ENCODE measurements at places on chromosomes 3 and 15.
A peak's percentile ranks its signal among the peaks of the same experiment; 100 is the strongest.

- no peak for DNase-seq
Measured at GRCh38 chr3:32062950-32063582, 43.4 kb upstream of the GPD1L start.

DNA sequence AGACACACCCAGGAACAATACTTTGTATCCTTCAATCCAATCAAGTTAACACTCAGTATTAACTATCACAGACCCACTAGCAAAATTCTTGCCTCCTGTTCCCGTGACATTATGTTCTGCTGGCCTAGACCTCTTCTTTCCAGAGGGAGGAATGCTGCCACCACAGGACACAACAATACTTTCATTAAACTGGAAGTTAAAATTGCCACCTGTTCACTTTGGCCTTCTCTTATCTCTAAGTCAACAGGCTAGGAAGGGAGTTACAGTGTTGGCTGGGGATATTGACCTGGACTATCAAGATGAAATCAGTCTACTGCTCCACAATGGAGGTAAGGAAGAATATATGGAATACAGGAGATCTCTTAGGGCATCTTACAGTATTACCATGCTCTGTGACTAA lies 1000.4 kb upstream of the GBE1 start:
- DNase-seq: no peak

DNA sequence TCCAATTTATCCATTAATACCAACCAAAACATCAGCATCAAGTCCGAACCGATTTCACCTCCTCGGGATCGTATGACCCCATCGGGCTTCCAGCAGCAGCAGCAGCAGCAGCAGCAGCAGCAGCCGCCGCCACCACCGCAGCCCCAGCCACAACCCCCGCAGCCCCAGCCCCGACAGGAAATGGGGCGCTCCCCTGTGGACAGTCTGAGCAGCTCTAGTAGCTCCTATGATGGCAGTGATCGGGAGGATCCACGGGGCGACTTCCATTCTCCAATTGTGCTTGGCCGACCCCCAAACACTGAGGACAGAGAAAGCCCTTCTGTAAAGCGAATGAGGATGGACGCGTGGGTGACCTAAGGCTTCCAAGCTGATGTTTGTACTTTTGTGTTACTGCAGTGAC lies 20.8 kb downstream of the LYSMD4 start:
- DNase-seq: no peak

DNA sequence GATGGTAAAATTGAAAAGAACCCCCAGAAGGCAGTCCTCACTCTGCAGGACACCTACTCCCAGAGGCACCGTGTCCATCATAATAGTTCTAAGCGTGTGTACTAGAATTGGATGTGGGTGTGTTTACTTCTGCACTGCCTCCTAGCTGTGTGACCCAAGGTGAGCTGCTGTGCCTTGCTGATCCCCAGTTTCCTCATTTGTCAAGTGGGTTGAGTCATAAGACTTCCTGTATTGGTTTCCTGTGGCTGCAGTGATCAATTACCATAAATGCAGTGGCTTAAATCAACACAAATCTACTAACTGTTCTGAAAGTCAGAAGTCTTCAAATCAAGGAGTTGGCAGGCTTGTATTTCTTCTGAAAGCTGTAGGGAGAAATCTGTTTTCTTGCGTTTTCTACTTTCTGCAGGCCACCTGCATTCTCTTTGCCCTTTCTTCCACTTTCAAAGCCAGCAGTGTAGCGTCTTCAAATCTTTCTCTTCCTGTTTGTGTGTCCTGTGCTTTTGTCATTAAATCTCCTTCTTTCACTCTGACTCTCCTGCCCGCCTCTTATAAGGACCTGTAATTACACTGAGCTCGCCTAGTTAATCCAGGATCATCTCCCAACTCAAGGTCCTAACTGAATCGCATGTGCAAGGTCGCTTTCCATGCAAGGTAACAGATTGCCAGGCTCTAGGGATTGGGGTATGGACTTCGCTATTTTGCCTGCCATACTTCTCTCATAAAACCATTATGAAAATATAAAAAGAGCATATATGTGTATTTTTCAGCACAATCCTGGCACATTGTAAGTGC lies 59.0 kb downstream of the RORA start:
- DNase-seq: no peak

GRCh38 chr3:156646958-156647357 lies 27.4 kb upstream of the TIPARP start:
- no peak for DNase-seq

- DNase-seq: no peak
Measured at GRCh38 chr3:185931777-185932612, 5.8 kb downstream of the TRA2B start.

- DNase-seq: no peak
Measured at GRCh38 chr15:74835312-74835823, 7.6 kb downstream of the ULK3 start.

DNA sequence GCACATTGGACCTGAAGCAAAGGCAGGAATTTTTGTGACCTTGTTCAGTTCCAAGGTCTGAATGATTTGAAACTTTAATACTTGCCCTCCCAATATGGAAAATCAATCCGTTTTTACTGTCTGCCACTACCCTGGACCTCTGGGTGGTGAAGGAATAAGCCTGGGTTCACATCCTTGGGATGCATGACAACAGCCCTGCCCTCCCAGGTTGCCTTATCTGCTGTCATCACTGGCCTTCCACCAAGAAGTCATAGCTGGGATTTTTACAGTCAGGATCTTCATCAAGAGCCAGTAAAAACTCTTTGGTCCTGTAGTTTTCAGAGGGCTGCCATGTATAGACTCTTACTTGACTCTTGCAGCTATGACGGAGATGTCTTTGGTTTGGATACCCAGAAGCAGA lies 128.6 kb downstream of the MYLK start:
- no peak for DNase-seq

DNA sequence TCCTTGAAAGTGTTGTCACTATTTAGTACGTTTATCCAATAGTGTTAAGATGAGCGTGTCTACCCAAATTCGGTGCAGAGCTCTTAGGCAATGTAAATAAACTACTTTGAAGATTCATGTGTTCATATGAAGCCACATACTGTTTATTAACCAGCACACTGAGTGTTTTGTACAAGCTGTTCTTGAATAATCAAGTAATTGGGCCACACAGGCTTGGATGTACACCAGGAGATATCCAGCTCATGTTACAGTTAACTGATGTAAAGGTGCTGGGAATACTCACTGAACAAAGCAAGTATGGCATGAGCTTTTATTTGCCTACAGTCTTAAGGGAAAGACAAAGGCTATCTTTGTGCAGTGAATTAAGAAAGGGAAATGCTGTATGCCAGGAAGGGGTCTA lies 632 bp upstream of the DHX36 start:
- DNase-seq: no peak

GRCh38 chr3:129732200-129732876 lies 125.9 kb upstream of the PLXND1 start:
- no peak for DNase-seq

- DNase-seq: no peak
Measured at GRCh38 chr15:81901319-81901718, 144.5 kb downstream of the MEX3B start.

DNA sequence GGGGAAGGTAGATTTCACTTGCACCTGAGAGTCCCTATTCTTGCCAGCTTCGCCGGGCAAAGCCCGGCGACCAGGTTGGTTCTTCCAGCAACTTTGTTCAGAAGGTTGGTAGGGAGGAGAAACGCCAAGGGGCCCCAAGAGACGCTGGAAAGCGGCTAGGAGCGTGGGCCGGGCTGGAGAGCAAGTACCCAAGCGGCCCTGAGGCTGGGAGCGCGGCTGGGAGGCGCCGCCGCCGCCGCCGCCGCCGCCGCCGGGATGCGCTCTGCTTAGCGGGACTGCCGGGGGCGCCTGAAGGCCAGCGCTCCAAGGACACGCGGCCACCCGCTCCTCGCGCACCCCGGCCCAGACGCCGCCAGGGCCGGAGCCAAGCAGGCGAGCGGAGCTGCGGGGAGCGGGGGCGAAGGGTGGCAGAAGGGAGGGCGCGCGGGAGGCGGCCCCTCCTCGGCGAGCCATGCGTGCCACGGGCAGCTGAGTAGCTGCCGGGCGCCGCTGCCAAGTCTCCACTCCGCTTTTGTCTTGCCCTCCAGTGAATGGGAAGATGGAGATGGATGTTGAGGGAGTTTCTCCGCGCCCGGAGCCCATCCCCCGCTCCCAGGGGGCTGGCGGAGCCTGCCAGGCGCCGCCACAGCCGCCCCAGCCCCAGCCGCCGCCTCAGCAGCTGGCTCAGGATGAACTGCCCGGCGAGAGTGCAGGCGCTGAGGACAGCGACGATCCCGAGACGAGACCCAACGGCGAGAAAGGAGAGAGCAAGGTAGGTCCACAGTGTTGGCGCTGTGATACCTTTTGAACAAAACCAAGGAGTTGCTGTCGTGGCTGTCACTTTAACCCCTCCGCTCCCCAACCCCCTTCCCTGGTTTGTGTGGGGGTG lies 227.4 kb upstream of the AZI2 start:
- no peak for DNase-seq

GRCh38 chr3:126517291-126517951 lies at the start of gene UROC1:
UROC1 (minus strand) TSS chr3:126517773; CDS start chr3:126517719, 54 bp downstream.
- no peak for DNase-seq

- no peak for DNase-seq
Measured at GRCh38 chr3:184059424-184059823, 6.6 kb downstream of the HTR3C start.

- DNase-seq: no peak
Measured at GRCh38 chr15:73991260-73991659, 835 bp downstream of the STOML1 start.

GRCh38 chr3:155026999-155027591 lies 53.0 kb upstream of the MME start:
- DNase-seq: no peak

DNA sequence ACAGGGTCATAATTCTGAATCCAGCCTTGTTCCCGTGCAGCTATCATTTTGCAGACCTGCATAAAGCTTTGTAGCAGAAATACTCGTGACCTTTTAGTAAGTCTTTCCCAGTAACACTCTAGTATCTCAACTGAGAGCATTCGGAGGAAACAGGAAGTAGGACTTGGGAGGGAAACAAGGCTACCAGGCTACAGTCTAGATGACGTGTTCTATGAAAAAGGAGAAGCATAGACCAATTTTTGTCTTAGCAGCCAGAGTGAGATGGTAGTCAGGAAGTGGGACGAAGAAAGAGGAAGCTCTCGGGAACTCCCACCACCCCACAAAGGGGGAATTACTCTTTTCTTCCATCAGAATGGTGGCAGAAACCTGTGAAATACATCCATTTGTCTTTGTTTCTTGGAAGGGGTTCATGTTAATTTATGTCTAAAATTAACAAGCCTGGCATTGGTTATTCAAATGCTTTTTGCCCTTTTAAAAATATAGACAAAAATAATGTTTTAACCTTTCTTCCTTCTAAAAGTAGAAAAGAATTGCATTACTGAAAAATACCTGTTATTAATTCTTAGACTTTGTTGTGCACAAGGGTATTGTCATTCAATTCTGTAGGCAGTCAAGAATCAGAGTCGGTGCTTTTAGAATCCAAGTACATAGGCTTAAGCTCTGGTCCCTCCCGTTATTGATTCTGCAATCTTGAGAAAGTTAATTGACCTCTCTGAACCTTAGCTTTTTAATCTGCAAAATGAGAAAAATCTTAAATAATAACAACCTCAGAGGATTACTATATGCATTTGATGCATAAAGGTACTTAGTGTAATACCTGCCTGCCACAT lies 1.6 kb upstream of the SUCNR1 start:
- DNase-seq: no peak

DNA sequence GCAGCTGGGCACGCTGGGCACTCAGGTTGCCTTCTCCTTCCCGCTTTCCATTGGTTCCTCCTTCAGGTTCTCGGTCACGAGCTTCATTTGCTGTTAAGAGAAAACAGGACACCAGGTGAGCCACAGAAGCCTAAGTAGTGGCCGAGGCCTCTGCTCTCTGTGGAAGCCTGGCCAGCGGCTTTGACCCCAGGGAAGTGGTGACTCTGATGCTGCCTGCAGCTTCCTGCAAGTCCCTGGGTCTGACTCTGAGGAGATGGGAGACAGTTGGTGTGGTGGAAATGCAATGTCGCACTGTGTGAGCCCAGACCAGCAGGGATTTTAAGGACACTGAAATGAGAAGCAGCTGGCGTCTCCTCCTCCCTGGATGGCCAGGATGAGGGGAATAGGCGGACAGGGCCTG lies 80.5 kb downstream of the SNRK start:
- DNase-seq: no peak

DNA sequence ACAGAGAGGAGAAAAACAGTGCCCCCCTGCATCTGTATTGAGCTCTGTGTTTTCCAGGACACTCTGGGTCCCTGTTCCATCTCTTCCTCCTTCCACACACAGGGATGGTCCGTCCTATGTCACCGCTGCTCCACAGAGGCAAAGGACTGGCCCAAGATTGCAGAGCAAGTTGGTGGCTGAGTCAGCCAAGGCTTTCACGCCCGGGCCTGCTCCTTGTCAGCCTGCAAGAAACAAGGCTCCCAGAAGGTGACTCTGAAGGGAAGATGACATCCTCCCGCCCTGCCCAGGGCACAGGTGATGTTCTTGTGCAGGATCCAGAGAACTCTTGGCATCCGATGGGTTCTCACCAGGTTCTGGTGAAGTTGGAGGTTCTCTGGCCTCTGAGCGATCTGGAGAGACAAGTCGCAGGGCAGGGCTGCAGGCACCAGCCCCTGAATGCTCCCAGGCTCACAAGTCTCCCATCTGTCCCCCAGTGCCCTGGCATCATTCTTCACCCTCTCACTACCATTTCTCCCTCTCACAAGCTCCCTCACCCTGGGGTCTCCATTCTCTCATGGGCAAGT lies 138.6 kb downstream of the MEGF11 start:
- DNase-seq: no peak

DNA sequence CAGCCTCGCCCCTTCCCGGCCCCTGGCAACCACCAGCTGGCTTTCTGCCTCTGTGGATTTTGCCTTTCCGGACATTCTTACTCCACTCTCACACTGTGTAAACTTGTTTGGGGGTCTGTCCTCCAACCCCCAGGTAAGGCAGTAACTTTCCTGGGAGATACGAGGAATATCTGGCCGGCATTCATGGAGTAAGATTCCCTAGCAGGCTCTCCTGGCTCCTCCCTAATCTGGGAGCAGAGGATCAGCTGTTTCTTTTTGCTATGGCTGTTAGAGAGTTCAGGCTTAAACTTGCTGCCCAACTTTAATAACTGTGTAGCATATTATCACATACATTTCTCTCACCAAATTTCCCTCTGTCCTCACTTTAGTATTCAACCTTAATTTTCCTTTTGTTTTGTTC lies 64.3 kb downstream of the IGF2BP2 start:
- no peak for DNase-seq

GRCh38 chr3:30475038-30475808 lies 131.2 kb upstream of the TGFBR2 start:
- DNase-seq: peak; percentile 1

DNA sequence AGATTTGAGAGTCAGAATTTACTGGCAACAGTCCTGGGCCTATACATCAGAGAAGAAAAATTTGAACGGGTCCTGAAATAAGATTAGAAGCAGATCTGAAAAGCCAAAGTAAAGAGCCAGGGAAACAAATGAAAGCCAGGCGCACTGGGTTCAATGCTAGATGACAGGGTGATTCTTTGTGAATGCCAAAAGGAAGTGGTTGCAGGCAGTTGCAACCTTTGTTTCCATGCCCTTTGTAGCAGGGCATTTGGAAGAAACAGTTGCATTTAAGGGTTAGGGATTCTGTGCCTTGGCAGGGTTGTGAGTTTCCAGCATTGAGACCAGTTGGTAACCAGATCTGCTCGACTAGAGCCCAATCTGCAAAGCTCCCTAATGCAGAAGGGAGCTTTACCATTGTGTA lies 36.4 kb upstream of the MTHFS start:
- DNase-seq: no peak

- DNase-seq: no peak
Measured at GRCh38 chr15:44798826-44799225, 62.5 kb downstream of the TRIM69 start.
